ENCODE measurements at places on chromosomes 2 and 18. TPM values are rescaled to one million over a fixed set of nuclear protein-coding genes. Genes with fewer than 3 reads are reported as not detected.

The HOXD9 gene
- total RNA-seq, result not detected

The DSC3 gene
- total RNA-seq, result 0.40 TPM

The GATA6 gene
- 0.24 TPM for total RNA-seq

The ST6GAL2 gene
- total RNA-seq, result not detected

The SLC11A1 gene
- 1.6 TPM for total RNA-seq

The FSHR gene
- not detected for total RNA-seq
